Upper lobe of left lung (tissue), 6 donors: ENCODE measurements at places on chromosomes 7 and 10. TPM values are rescaled to one million over a fixed set of nuclear protein-coding genes. Genes with fewer than 3 reads are reported as not detected.

DNA sequence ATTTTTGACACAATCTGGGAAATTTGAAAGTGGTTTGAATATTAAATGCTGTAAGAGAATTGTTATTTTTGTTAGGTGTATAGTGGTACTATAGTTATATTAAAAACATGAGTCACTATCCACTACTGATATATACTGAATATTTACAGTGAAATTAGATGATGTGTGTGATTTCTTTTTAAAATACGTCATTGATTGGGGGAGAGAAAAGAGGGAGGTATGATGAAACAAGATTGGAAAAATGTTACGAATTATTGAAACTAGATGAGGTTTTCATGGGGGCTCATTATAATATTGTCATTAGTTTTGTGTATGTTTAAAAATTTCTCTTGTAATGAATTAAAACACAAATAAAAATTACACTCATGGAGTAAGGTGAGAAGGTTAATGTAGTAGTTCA lies 571.4 kb downstream of the HTR7 start:
- no peak for DNase-seq

- DNase-seq, result no peak
Observed at GRCh38 chr10:109862738-109863137, 60.6 kb downstream of the XPNPEP1 start.

- DNase-seq, result peak; percentile 93
Observed at GRCh38 chr7:158828133-158829020, 932 bp downstream of the ESYT2 start.

GRCh38 chr7:32126843-32127242 lies 56.6 kb upstream of the PDE1C start:
- DNase-seq, result no peak

DNA sequence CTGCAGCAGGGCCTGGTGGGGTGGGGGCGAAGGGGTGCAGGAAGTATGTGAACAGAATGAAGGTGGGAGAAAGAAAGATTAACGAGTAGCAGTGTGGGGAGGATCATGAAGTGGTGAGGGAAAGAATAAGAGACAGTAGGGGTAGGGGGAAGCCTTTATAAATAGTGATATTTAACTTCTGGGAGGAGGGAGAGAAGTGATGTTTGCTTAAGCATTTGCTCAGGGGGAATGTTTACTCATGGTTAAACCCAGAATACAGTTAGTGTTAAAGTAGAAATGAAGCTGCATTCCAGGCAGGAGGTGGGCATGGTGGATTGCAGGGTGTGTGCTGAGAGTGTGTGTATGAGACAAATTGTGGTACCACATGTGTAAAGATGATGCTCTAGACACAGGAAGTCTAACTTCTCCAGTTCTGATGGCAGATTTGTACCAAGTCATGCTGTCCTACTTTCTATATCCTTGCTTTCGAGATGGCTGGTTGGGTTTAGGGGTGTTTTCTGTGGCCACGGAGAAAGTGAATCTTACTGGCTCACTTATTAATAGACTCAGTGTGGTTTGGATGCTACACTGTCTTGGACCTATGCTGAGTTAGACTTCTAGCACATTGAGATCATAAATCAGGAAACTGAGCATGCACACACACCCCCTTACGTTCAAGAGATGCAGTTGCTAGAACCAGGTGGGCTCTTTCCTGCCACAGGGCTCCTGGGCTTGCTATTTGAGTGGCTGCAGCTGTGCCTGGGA lies 10.6 kb upstream of the DNMBP start:
- no peak for DNase-seq

DNA sequence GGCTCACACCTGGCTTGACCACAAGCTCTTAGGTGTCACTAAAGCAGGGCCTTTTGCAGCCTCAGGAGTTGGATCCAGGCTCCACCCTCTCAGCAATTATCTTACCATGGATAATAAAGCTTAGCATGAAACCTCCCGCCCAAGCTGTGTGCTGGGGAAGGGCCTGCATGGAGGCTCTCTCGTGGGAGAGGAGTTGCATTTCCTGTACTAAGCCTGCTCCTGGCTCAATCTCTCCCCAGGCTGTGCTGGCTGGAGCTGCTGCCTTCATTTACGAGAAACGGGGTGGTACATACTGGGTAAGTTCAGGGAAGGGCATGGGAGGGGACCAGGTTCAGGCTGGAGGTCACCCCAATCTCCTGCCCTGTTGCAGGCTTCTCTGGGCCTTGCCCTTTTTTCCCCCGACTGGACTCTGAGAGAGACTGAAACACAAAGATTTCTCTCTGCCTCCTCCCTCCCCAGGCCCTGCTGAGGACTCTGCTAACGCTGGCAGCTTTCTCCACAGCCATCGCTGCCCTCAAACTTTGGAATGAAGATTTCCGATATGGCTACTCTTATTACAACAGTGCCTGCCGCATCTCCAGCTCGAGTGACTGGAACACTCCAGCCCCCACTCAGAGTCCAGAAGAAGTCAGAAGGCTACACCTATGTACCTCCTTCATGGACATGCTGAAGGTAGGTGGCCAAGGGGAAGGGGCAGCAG lies 2.7 kb downstream of the TMEM176A start:
- DNase-seq, result no peak

- DNase-seq, result no peak
Observed at GRCh38 chr7:114413761-114414155, 857 bp upstream of the FOXP2 start.

DNA sequence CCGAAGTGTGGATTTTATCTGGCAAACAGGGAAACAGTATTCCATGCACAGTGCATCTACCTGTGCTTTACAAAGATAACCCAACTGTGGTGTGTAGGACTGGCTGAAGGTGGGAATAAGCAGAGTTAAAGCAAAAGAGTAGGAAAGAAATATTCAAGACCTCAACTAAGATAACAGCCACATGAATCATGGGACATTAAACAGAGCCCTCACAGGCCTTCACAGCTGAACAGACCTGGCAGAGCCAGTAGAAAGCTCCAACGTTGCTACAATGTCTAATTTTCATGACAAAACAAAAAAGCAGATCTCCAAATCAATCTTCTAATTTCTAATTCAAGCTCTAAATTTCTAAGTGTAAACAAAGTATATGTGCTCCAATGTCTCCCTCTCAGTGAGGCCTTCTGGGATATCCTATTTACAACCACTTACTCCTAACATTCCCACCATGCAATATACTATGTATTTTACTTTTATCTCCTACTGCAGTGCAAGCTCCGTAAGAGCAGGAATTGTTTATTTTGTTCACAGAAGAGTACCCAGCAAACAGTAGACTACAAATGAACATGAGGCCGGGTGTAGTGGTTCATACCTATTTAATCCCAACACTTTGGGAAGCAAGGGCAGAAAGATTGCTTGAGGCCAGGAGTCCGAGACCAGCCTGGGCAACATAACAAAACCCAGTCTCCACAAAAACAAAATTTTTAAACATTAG lies 63.5 kb downstream of the UBE2H start:
- DNase-seq, result no peak

GRCh38 chr7:159209429-159209828 lies 64.8 kb upstream of the VIPR2 start:
- DNase-seq, result no peak

DNA sequence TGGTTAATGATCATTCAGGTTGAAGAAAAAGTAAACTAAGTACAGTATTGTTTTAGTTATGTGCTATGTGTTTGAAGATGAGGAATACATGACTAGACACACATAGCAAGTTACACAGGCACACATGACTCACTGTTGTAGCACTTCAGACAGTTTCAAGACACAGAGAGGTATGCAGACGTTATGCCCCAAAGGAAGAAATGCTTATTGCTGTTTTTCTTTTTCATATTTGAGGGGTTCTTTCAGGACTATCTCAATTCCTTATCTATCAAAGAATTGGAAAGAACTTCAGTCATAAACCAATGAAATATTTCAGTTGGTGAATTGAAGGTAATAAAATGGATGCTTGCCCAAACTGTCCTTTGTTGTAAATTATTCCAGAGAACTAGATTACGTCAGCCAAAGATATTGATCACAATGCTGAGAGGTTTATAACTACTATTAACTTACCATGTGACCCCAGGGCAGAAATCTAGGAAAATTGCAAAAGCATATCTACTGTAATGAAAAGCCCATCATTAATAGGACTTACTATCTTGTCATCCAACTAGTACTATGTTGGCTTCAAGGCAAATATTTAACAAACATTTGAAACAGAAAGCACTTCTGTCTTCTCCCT lies 61.2 kb upstream of the CAPZA2 start:
- DNase-seq, result no peak

GRCh38 chr7:132709971-132710567 lies 133.8 kb upstream of the PLXNA4 start:
- no peak for DNase-seq

GRCh38 chr10:33277135-33277536 lies 57.3 kb downstream of the NRP1 start:
- peak; percentile 39 for DNase-seq

- DNase-seq, result no peak
Observed at GRCh38 chr7:2596464-2597272, 35.1 kb upstream of the TTYH3 start.

Gene MMRN2
- total RNA-seq, result 28.1 TPM

Gene BZW2
- 63.7 TPM for total RNA-seq

Gene ANKRD22
- not detected for total RNA-seq

Gene ADAP1
- total RNA-seq, result 31.0 TPM

Gene CACNA2D1
- 8.1 TPM for total RNA-seq

Gene GNG11
- total RNA-seq, result 28.5 TPM
